ENCODE measurements at places on chromosomes 2 and 18. TPM values are rescaled to one million over a fixed set of nuclear protein-coding genes. Genes with fewer than 3 reads are reported as not detected.

Gene PLEK
- polyA plus RNA-seq, result not detected

Gene CNTNAP5
- not detected for polyA plus RNA-seq

Gene CDKL4
- polyA plus RNA-seq, result not detected

Gene COL5A2
- polyA plus RNA-seq, result 383 TPM

Gene DQX1
- not detected for polyA plus RNA-seq

Gene CDCA7
- polyA plus RNA-seq, result 8.3 TPM

Gene NDC80
- polyA plus RNA-seq, result 18.1 TPM

Gene STEAP3
- 7.7 TPM for polyA plus RNA-seq

Gene PRSS56
- polyA plus RNA-seq, result not detected

DNA sequence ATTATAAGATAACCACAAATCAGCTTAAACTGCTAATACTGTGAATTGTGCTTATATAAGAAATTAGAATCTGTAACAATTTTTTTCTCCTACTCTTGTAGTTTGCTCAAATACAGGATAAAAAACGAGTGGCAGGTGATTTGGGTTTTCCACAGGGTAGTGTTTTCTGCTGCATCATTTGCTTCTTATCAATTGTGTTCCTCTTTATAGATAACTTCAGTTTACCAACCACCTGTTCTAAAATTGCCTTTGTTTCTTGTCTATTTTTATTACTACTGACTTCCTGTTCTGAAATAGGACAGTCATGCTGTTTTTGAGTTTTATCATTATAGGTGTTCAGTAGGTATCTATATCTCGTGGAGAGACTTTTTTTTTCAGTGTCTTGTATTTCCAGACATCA is 56.9 kb downstream of the MFSD6 start:
- DNase-seq, result no peak

GRCh38 chr2:74297391-74297790 is 45.8 kb downstream of the SLC4A5 start:
- no peak for DNase-seq

DNA sequence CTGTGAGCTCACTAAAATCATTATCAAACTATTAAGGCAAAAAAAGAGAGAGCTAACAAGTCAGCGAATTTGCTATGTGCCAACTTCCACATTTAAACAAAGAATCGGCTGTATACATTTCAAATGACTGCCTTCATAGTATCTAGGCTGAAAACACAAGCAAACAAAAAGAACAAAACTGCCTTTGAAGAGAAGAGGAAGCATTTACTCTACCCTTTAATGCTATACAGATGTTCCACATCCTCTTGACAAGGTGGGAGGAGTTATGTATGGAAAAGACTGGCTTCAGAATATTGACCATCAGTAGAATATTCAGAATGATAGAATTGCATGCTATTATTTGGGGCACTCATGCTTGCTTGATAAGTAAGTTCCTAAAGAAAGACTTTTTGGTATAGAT is 741.7 kb downstream of the PLCL1 start:
- no peak for DNase-seq

- no peak for DNase-seq
These were observed 23.0 kb downstream of the TCF7L1 start for GRCh38 chr2:85156153-85156552.

- no peak for DNase-seq
These were observed 8.3 kb upstream of the RHOB start for GRCh38 chr2:20438334-20439192.

GRCh38 chr2:45889053-45889452 is 237.6 kb downstream of the PRKCE start:
- no peak for DNase-seq

- no peak for DNase-seq
These were observed 49.6 kb downstream of the CPS1 start for GRCh38 chr2:210606001-210606400.

GRCh38 chr2:8543383-8544170 is 138.3 kb upstream of the ID2 start:
- DNase-seq, result peak; percentile 36

- DNase-seq, result no peak
These were observed 1029.9 kb upstream of the PIK3C3 start for GRCh38 chr18:40925071-40925541.

GRCh38 chr2:96868555-96869280 is 1.2 kb downstream of the SEMA4C start:
- peak; percentile 37 for DNase-seq

DNA sequence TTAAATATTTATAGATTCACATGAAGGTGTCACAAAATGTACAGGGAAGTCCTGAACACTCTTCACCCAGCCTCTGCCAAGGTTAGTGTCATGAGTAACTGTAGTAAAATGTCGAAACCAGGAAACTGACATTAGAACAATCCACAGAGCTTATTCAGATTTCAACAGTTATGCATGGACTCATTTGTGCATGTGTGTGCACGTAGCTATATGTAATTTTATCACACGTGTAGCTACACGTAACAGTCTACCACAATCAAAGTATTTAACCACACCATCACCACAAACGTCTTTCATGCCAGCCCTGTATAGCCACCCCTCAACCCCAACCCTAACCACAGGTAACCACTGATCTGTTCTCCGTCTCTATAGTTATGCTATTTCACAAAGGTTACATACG is 211.7 kb upstream of the REV1 start:
- DNase-seq, result no peak

- no peak for DNase-seq
These were observed at the start of gene SPIRE1 for GRCh38 chr18:12657684-12658425. SPIRE1 (minus strand) TSS chr18:12658107; CDS start chr18:12657866, 241 bp downstream.

DNA sequence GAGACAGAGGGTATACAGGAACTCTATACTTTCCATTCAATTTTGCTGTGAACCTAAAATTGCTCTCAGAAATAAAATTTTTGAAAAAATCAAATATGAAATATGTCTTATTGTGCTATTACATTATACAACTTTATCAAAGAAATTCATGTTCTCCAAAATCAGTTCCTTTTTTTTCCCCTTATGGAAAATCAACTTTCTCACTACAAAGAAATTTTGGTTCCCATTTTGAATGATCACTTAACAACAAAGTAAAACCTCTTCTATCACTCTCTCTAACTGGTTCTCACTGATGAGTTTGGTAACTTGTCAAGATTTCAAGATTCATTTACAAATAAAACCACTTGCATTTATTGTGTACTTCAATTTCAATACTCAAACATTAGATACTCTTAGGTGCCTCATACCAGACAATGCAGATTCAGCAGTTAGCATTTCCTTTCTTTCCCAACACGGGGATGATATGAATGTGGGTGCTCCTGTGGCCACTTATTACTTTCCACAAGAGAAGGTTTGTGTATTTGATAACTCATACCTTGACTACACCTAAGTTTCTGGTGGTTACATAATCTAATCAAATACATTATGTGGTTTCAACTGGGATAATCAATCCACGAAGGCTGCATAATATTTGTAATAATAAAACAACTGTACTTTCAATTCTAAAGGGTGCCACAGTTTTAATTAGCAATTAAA is 6.4 kb downstream of the PSME4 start:
- no peak for DNase-seq

- DNase-seq, result no peak
These were observed 104.5 kb downstream of the CDCA7 start for GRCh38 chr2:173458991-173459780.

DNA sequence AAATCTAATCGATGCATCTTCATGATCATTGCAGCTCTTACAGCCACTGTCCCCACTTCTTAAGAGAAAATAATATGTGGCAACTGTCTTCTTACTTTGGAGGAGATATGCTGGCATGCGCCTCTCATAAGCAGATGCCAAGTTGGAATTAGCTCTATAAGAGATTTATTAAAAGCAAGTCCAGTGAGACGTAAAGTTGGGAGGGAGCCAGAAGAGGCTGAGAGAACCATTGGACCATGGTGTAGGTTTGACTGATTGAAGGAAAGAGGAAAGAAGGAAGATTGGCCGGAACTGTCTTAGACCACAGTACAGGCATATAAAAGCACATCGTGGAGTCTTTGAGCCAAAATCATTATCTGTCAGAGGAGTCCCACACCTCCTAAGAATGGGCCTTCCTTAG is 265.7 kb upstream of the ZC3H15 start:
- DNase-seq, result no peak

DNA sequence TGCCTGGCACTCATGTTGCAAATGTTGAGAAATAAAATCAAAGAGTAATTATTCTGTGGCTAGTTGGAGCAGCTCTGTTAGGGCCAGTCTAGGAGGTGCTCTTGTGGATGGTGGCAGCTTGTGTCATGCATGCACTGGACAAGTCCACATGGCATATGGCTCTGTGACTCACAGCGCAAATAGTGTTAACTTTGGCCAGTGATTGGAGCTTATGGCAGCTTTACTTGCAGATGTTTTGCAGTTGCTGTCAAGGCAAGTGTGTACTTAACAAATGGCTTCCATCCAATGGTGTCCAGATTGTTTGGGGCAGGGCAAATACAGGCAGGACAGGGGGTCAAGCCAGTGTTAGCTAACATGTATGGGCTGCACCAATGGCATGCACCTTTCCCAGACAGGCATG is 26.1 kb upstream of the TMX3 start:
- DNase-seq, result no peak

Data from BJ (cell line).